ENCODE measurements at places on chromosomes 6 and 20.
A peak's percentile ranks its signal among the peaks of the same experiment; 100 is the strongest.

GRCh38 chr6:44725070-44725469 is 337.6 kb downstream of the CDC5L start:
- no peaks in the 10 kb centered on the region for H3K4me1 ChIP-seq
- H3K4me3 ChIP-seq = no peak overlapping the region
- no peaks in the 10 kb centered on the region for H3K36me3 ChIP-seq
- H3K27me3 ChIP-seq = no peaks in the 10 kb centered on the region
- H3K27ac ChIP-seq = no peak overlapping the region

DNA sequence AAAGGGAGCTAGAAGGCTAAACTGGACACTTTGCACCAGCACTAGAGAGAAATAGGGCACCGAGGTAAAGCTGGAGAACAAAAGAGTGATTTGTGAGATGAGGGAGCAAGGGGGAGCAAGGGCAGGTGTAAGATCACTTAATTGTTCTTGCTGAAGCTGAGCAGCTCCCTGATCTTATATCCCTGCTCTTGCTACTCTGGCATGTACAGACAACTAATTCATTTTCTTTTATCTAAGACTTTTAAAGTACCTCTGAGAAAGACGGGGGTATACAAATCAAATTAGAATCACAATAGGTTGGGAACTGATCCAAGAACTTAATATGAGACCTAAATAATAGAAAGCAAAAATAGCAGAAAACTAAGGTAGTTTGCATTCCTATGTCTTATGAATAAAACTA is 381.7 kb upstream of the POU3F2 start:
- H3K27me3 ChIP-seq = no peaks in the 10 kb centered on the region
- H3K27ac ChIP-seq = no peak overlapping the region
- H3K4me1 ChIP-seq = no peaks in the 10 kb centered on the region

DNA sequence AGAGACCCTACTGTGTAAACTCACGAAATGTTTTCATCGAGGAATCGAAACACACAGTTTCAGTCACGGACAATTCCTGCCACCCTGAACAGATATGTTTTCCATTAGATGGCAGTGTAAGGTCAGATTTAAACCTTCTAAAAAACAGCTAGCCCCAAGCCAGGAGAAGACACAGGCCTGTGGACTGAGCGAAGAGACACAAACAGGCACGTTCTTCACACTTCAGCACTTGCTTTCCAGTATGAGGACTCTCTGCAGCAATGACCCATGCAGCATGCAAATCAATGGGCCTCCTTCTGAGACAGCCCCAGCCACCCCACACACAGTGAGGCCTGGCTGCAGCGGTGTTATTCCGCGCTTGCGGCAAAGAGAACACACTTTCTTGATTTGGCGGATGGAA is 31.9 kb downstream of the HUS1B start:
- H3K27me3 ChIP-seq = no peaks in the 10 kb centered on the region
- peaks cover 13% of the 10 kb centered on the region for H3K4me1 ChIP-seq
- H3K27ac ChIP-seq = no peak overlapping the region
- peaks cover 19% of the 10 kb centered on the region for H3K36me3 ChIP-seq
- DNase-seq = no peak

DNA sequence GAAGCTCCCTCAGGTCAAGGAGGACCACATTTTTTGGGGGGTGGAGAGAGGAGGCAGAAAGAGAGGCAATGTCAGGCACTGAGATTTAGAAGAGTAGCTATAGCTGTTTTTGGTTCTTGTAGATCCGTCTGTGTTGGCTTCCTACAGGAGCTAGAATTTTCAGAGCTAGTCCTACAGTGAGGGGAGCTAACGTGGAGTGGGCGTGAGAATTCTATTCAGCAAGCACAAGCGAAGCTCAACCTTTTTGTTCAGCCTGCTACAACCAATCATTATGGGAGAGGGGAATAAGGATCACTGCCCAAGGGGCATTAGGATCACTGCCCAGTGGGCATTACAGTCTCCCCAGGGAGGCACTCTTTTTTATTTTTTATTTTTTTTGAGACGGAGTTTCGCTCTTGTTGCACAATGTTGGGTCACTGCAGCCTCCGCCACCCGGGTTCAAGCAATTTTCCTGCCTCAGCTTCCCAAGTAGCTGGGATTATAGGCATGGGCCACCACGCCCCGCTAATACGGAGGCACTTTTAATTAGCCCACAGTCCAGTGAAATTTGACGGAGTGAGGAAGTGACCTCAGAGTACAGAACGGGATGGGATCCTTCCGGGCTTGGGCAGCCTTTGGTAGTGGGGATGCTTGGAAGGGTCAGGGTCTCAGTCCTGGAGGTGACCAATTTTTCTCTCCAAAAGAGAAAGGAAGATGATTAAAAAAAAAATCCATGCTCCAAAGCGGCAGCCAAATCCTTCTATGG is 1.1 kb upstream of the PANK2 start:
- H3K4me3 ChIP-seq = peak overlapping the region; percentile 92
- DNase-seq = no peak
- H3K27me3 ChIP-seq = no peaks in the 10 kb centered on the region
- peaks cover 23% of the 10 kb centered on the region for H3K4me1 ChIP-seq
- H3K27ac ChIP-seq = peak overlapping the region; percentile 95

GRCh38 chr20:37397954-37398749 is 52.2 kb downstream of the SRC start:
- peaks cover 18% of the 10 kb centered on the region for H3K4me1 ChIP-seq
- H3K27ac ChIP-seq = peak overlapping the region; percentile 82
- no peak for DNase-seq
- H3K36me3 ChIP-seq = peaks cover 74% of the 10 kb centered on the region

DNA sequence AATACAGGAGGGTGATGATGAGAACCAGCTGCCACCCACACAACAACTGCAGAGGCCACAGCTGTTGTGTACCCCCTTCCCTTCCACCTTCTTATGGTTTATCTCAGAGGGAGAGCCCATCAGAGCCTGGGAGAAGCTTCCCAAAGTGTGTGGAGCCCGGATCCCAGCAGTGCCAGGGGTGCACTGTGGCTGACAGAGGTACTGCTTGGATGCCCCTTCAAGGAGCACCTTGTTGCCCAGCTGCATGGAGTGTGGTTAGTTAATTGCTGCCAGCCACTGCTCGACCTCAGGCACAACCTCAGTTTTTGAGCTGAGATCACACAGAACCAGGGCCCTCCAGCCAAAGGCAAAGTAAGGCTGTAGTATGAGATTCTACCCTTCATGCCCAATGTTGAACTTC is 13.0 kb downstream of the PI3 start:
- no peaks in the 10 kb centered on the region for H3K4me1 ChIP-seq
- peaks cover 24% of the 10 kb centered on the region for H3K27me3 ChIP-seq
- no peak overlapping the region for H3K4me3 ChIP-seq
- no peak for DNase-seq
- H3K36me3 ChIP-seq = no peaks in the 10 kb centered on the region
- H3K27ac ChIP-seq = no peak overlapping the region

DNA sequence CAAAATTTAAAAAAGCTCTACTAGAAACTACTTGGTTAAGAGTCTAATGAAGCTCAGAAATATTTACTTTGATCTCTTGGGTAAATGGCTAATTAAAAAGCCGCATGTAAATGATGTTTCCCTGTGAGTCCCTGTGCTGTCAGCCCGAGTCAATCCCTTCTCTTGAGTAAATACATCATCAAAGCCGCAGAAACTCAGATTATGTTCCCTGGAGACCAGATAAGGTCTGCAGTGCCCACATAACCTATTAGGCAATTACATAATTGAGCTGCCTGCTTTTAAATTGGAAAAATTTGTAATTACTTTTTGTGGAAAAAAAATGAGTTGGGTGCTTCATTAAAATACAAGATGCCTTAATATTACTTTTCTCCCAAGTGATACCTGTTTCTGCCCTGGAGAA is 83.1 kb downstream of the KIZ start:
- no peaks in the 10 kb centered on the region for H3K4me1 ChIP-seq
- no peak overlapping the region for H3K27ac ChIP-seq
- peaks cover 14% of the 10 kb centered on the region for H3K36me3 ChIP-seq
- H3K27me3 ChIP-seq = no peaks in the 10 kb centered on the region
- no peak for DNase-seq

DNA sequence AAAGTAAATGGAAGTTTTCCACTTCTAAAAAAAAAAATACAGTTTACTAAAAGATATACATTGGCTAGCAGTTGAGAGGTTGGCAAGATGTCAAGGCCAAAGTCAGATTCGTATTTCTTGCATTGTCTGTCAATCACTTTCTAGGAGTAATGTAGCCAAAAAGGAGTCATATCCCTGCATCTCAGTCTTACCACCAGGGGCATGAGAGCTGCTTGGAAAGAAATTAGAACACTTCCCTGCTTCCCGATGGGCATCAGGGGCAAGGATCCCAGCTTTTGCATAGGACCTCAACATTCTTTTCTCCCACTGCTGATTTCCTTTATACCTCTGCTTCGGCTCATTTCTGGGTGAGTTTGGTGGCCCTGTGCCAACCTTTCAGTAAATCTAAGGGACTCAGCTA is 581.0 kb upstream of the MAP3K7 start:
- no peaks in the 10 kb centered on the region for H3K4me1 ChIP-seq
- H3K27me3 ChIP-seq = no peaks in the 10 kb centered on the region
- no peaks in the 10 kb centered on the region for H3K36me3 ChIP-seq
